ENCODE measurements at places on chromosomes 4 and X.

- no peak for DNase-seq
These were observed 20.4 kb downstream of the SLC25A53 start for GRCh38 chrX:104136241-104137019.

DNA sequence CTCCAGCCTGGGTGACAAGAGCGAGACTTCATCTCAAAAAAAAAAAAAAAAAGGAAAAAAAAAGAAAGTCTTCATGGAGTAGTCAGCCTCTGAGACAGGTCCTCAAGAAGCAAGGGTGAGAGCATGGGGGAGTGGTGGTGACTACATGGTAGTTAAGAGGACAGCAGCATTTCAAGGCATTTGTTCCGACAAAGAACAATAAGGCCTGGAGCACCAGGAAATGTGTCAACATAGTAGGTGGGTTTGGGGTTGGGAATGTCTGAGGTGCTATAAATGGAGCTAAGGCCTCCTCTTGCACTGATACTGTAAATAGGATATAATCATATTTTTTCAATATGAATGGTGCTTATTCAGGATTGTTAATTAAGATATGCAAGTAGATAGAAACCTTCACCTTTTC, 34.4 kb downstream of the GPR82 start:
- DNase-seq = no peak

- no peak for DNase-seq
These were observed 2.1 kb downstream of the TIGD2 start for GRCh38 chr4:89113415-89113814.

DNA sequence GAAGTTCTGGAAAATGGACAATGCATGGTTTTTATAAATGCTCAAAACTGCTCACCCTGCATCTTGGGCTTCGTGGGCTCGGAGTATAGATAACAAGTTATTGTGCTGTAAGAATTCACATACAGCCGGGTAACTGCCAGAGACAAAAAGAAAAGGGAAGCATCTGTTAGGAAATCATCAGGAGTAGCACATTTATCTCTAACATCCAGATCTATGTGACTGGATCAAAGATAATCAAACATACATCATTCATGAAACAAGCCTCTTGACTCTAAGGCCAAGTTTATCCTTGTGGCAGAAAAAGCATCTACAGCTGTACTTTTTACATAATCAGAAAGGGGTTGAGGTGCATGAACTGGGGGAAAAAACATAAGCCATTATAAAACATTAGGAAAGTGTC, 264.2 kb downstream of the PPP3CA start:
- no peak for DNase-seq

DNA sequence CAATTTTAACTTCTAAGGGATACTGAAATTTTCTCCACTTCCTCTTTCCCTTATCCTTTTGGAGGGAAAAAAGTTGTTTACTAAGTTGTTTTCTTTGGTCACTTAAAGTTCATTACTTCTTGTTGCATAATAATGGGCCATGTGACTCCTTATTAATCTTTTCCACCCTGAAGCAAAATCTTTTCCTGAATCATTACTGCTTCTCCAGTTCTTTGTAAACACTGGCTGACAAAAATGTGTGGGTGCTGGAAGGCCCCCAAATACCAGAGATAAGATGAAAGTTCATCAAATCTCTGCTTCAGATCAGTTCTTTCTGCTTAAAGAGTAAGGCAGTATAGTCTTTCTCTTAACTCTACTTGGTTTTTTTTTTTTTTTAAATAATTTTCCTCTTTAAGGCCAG, 108.9 kb upstream of the NHS start:
- DNase-seq = no peak

- no peak for DNase-seq
These were observed 54.5 kb downstream of the CHM start for GRCh38 chrX:85992811-85993229.

DNA sequence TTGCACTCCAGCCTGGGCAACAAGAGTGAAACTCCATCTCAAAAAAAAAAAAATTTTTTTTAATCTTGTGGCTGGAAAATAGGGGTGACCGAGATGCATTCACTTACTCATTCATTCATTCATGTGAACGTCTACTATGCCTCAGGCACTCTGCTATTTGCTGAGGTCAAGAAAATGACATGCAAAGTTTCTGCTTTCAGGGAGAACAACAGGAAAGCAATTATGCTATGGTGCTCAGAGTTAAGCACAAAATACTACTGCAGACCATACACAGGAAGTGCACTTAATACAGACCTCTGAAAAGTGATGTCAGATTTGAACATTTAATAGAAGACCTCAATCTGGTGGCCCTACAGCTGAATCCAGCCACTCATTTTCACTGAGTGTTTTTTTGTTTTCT, 59.6 kb upstream of the DUSP21 start:
- DNase-seq = no peak

- DNase-seq = no peak
These were observed 27.1 kb downstream of the FAM47E start for GRCh38 chr4:76278583-76278982.

- no peak for DNase-seq
These were observed 107.0 kb downstream of the CPZ start for GRCh38 chr4:8699479-8700145.

- DNase-seq = no peak
These were observed 391.2 kb downstream of the SLITRK2 start for GRCh38 chrX:146208821-146209220.

DNA sequence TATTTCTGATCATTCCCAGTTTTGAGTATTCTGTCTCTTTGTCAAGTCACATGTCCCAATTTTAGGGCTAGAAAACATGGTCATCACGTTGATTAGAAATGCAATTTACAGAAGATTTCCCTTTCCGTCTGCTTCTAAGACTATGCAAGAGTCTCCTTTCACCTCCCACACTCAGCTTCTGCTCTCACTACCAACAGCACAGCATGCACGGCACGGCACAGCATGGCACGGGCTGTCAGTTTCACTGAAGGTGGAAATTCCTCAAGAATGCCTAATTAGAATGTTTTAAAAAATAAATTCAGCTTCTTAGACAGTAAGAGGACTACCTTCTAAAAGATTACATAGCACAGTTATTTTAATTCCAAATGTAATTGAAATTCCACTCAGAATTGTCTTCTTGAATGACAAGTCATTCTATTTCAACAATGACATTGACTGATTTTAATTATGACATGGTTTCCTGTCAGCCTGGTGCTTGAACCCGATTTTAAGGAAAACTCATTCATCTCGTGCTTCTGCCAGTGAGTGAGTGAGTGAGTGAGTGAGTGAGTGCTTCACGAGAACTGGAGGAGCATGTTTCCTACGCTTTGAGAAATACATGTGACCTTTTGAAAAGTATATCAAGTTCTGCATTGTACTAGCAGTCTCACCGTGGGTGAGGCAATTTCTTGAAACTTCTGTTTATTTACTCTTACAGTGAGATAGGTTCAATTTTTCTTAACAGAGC, 124.8 kb upstream of the SORBS2 start:
- DNase-seq = no peak

GRCh38 chrX:42384956-42385355, 393.0 kb downstream of the PPP1R2C start:
- no peak for DNase-seq

DNA sequence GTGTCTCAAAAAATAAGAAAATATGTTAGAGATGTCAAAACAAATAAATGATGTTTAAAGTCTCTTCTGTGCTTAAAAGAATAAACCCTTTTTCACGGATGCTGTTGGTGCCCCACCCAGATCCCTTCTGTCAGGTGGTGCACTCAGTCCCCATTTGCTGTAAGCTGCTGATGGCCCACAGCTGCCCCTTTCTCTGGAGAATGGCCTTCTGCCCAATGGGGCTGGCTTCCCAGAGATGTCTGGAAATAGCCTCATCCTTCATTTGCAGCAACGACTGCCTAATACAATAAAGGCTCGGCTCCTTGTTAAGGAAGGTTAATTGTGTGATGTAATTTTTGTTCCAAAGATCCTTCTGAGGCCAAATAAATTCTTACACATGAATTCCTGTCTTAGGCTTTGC, 31.8 kb downstream of the ETNPPL start:
- no peak for DNase-seq

DNA sequence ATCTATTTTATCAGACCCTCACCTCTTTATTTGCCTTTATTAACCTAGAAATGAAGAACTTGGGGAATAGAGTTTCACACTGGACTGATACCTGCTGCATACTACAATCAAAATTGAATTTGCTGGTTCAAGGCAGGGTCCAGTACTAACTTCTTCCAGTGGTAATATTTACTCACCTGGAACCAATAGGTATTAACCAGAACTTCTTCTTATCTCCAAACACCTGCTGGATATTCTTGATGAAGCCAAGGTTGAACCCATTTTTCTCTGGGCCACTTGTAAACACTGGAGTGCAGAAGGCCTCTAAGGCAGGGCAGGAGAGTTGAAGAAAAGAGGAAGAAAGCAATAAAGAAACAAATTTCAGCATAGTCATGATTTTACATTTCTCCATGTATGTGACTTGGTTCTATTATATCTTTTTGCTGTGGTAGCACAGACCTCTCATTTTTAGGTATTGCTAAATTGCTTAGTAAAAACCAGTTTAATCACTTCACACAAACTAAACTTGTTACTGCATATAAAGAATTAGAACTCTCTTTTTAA, 101.1 kb downstream of the ZDHHC15 start:
- DNase-seq = no peak

GRCh38 chr4:186304216-186304615, 38.2 kb downstream of the F11 start:
- DNase-seq = no peak

DNA sequence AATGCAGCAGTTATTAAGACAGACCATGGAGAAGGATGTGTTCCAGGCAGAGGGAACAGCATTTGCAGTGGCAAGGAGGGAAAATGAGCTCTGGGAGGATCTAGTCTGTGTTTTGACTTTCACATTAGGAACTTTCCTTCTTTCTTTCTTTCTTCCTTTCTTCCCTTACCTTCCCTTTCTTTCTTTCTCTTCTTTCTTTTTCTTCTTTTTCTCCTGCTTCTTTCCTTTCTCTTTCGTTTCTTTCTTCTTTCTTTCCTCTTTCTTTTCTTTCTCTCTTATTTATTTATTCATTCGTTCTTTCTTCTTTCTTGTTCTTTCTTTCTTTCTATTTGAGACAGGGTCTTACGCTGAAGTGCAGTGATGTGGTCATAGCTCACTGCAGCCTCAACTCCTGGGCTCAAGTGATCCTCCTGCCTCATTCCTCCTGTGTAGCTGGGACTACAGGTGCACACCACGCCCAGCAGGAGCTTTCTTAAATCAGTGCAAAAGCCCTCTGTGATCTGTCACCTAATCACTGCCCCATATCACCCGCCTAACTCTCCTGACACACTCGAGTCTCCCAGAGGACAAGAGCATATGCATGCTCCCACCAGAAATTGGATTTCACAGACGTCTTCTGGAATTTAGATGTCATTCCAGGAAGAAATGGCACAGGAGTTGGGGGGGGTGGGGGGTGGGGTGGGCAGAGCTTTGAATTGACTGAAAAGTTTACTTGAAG, 15.4 kb upstream of the SPATA4 start:
- no peak for DNase-seq

DNA sequence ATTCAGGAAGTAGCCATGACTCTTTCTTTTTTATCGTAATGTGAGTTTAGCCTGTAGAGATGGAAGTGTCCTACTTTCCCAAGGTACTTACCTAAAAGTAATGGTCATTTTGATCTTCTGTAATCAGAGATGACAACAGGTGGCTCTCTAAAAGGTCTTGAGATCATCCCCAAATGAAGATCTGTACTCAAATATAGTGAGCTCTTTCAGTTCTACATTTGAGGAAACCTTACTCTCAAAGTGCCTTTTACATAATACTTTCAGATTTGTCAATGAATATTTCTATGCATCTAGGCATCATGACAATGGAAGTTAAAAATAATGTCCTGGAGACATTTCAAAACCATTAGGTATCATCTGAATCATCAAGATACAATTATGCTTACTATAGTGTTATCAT, 17.2 kb upstream of the MND1 start:
- no peak for DNase-seq

DNA sequence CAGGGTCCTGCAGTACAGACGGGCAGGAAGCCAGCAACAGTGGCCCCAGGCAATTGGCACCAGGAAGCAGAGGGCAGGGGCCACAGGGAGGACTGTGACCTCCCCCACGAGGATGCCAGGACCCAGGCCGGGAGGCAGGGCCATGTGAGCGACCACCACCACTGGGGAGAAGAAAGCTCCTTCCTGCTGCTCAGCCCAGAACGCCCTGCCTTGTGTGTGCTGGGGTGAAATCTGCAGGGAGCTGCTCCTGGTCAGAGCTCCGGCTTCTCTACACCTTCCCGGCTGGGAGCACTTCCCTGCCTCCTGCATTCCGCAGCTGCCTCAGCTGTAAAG, 100.4 kb downstream of the HMX1 start:
- no peak for DNase-seq

- no peak for DNase-seq
These were observed 332.9 kb downstream of the PPP3CA start for GRCh38 chr4:101014417-101014816.

- DNase-seq = no peak
These were observed 331.3 kb downstream of the GRXCR1 start for GRCh38 chr4:43223820-43224219.

- DNase-seq = no peak
These were observed 438.1 kb downstream of the GBA3 start for GRCh38 chr4:23130845-23131244.

GRCh38 chr4:155608225-155608885, 58.3 kb upstream of the GUCY1A1 start:
- DNase-seq = no peak

DNA sequence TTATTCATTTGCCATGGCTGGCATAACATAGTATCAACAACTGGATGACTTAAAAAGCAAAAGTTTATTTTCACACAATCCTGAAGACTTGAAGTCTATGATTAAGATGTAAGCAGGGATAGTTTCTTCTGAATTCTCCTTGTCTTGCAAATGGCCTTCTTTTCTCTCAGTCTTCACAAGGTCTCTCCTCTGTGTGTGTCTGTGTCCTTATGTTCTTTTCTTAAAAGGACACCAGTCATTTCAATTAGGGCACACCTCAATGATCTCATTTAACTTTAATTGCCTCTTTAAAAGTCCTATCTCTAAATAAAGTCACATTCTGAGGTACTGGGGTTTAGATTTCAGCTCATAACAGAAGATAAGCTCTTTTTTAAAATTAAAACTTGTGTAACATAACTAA, 399.7 kb downstream of the PABPC4L start:
- DNase-seq = no peak

GRCh38 chrX:130110379-130111219, at the start of gene ELF4:
Gene ELF4, minus strand, starts transcription at chrX:130110497. Its CDS starts 29,167 bp downstream, at chrX:130081330.
- no peak for DNase-seq

DNA sequence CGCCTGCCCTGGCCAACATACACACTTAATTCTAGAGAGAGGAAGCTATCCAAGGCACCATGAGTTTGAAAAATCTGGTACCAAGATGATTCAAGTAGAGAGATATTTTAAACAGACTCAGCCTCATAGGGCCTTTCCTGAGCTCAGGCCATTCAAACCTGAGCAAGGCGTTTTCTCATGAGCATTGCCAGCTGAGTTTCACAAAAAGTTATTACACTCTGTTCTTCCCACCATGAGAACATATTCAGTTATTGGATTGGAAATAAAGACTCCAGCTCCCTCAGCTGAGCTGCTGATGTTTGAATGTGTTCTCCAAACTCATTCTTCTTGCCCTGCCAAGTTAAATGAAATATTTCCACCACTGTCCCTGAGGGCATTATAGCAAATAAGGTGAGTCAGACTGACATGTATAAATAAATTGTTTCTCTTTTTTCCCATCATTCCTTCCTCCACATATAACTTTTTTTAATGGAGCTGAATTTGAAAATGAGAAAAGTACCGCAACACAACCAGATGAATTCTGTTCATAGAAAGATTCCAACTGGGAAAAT, 429.6 kb downstream of the RAB28 start:
- DNase-seq = no peak

Data from stimulated activated CD4-positive, alpha-beta T cell treated with anti-CD3 and anti-CD28 coated beads, TNF-alpha, amount 100 ng/mL, for 4 hours (primary cell).